ENCODE measurements at places on chromosomes 4 and X. TPM values are rescaled to one million over a fixed set of nuclear protein-coding genes. Genes with fewer than 3 reads are reported as not detected.
A peak's percentile ranks its signal among the peaks of the same experiment; 100 is the strongest.

Gene RPS6KA6
- total RNA-seq = 0.22 TPM

Gene MAGEA3
- total RNA-seq = not detected

DNA sequence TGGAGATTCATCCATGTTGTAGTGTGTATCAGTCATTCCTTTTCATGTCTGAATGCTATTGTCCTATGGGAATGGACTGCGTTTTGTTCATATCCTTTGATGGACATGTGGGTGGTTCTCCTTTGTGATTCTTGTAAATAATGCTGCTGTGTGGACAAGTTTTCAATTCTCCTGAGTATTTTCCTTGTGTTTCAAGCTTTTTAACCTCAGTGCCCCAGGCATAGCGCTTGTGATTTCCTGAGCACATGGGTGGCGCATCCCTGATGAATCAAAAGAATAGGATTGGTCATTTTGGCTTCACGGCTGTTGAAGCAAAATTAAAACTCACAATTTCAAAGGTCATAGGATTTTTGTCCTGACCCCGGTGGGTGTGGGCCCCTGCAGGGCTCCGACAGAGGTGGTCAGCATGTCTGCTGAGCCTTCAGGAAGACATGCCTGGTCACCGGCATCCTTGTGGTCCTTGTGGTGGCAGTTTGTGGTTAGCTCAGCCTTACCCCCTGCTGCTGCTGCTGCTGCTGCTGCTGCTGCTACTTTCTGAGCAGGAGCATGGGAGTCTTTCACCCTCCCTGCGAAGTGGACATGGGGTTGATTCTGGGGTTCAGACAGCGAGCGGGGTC is 30.0 kb downstream of the SHROOM2 start:
- no peaks in the 10 kb centered on the region for H3K4me1 ChIP-seq
- DNase-seq = no peak
- H3K36me3 ChIP-seq = no peaks in the 10 kb centered on the region
- no peak overlapping the region for H3K27ac ChIP-seq
- no peak overlapping the region for H3K4me3 ChIP-seq

DNA sequence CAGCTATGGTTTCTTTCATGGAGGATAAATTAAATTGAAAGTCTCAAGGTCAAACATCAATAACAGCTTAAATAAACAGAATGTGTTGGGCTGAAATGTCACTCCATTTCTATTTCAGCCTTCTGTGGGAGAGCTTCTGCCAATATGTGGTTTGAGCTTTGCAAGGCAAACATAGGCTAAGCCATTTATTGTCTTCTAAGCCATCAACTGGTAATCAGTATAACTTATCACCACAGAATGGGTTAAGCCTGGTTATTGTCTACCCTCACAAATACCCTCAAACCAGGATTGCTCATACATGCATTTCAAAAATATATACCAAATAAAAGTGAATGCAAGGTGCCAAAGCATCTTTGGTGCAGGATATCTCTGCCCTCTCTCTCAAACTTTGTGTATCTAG is 52.7 kb downstream of the GABRB1 start:
- no peak overlapping the region for H3K4me3 ChIP-seq
- H3K4me1 ChIP-seq = no peaks in the 10 kb centered on the region
- no peaks in the 10 kb centered on the region for H3K36me3 ChIP-seq
- no peaks in the 10 kb centered on the region for H3K27me3 ChIP-seq
- no peak for DNase-seq

- DNase-seq = no peak
- no peak overlapping the region for H3K4me3 ChIP-seq
- H3K27me3 ChIP-seq = no peaks in the 10 kb centered on the region
- no peak overlapping the region for H3K27ac ChIP-seq
- H3K36me3 ChIP-seq = no peaks in the 10 kb centered on the region
- H3K4me1 ChIP-seq = no peaks in the 10 kb centered on the region
Observed at GRCh38 chr4:131613086-131613823, 1535.8 kb upstream of the PCDH10 start.

DNA sequence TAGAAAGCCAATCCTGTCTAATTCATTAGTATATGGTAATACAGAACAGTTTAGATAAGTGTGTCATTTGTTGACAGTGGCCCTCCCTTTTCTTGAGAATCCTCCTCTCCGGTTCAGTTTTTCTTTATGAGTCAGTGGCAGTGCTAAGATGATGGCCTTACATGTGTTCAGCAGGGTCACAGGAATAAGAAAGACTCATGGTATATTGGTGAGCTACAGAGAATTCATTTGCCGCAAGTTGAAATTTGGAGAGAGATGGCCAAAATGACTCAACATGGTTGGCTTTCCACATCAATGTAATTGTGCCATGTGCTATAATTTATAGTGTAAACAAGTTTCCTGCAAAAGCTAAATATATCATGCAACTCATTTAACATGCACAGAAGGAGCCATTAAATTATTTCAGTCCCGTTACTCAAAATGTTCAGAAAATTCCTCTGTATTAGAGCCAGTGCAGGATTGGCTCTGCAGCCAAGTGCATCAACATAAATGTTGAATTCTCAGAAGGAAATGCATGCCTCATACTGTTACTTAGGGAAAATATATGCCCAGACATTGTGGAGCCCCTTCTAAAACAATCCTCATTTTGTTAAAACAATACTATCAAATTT is 374.3 kb downstream of the AFF2 start:
- no peak overlapping the region for H3K4me3 ChIP-seq
- no peak for DNase-seq
- no peaks in the 10 kb centered on the region for H3K36me3 ChIP-seq
- H3K27ac ChIP-seq = no peak overlapping the region
- H3K27me3 ChIP-seq = no peaks in the 10 kb centered on the region

- no peaks in the 10 kb centered on the region for H3K4me1 ChIP-seq
- no peak overlapping the region for H3K27ac ChIP-seq
- H3K36me3 ChIP-seq = no peaks in the 10 kb centered on the region
Observed at GRCh38 chr4:182531555-182532162, 288.5 kb downstream of the TENM3 start.

- H3K4me3 ChIP-seq = no peak overlapping the region
- H3K27ac ChIP-seq = no peak overlapping the region
Observed at GRCh38 chrX:118174516-118175098, 58.0 kb upstream of the KLHL13 start.

GRCh38 chr4:131046821-131047220 is 1950.9 kb downstream of the C4orf33 start:
- H3K36me3 ChIP-seq = no peaks in the 10 kb centered on the region
- H3K27me3 ChIP-seq = no peaks in the 10 kb centered on the region
- H3K4me3 ChIP-seq = no peak overlapping the region
- DNase-seq = no peak
- no peak overlapping the region for H3K27ac ChIP-seq

DNA sequence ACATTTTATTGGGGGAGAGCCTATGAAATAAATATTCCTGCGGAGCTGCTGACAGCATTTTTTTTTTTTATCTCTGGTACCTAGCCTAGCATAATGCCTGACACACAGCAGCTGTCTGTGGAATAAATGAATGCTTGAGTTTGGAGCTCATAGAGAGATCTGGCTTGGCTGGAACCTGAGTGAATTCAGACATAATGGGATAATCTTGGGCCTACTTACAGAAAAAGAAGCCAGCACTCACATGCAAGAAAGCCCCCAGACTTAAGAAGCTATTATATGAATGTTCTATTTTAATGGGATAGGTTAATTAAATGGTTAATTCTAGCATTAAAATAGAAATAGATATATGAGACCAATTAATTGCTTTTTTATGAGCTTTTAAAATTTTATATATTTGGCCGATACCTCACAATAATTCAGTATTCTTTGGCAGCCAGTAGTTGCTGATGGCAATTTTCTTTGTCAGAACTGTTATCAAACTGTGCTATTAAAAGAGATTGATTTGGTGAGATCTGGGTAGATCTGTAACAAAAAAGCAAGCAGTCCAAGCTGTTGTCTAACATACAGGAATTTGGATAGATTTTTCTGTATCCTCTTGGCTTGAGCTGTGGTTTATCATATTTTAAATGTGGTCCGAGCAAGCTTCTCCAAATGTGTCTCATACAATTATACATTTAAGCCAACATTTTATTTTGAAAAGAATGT is 654.2 kb downstream of the PCDH7 start:
- DNase-seq = no peak
- no peak overlapping the region for H3K27ac ChIP-seq
- H3K4me3 ChIP-seq = no peak overlapping the region
- no peaks in the 10 kb centered on the region for H3K27me3 ChIP-seq

- no peak overlapping the region for H3K27ac ChIP-seq
- no peaks in the 10 kb centered on the region for H3K4me1 ChIP-seq
- no peak overlapping the region for H3K4me3 ChIP-seq
- H3K36me3 ChIP-seq = no peaks in the 10 kb centered on the region
- H3K27me3 ChIP-seq = no peaks in the 10 kb centered on the region
Observed at GRCh38 chr4:73761856-73762255, 21.5 kb downstream of the CXCL8 start.

- peak overlapping the region; percentile 5 for H3K27ac ChIP-seq
- H3K4me1 ChIP-seq = peaks cover 23% of the 10 kb centered on the region
- peak overlapping the region; percentile 95 for H3K4me3 ChIP-seq
- no peaks in the 10 kb centered on the region for H3K36me3 ChIP-seq
- DNase-seq = no peak
Observed at GRCh38 chr4:42654631-42655268, 2.2 kb downstream of the ATP8A1 start.

Measured in T-cell (primary cell).